ENCODE measurements at places on chromosomes 6 and 20. TPM values are rescaled to one million over a fixed set of nuclear protein-coding genes. Genes with fewer than 3 reads are reported as not detected.

DNA sequence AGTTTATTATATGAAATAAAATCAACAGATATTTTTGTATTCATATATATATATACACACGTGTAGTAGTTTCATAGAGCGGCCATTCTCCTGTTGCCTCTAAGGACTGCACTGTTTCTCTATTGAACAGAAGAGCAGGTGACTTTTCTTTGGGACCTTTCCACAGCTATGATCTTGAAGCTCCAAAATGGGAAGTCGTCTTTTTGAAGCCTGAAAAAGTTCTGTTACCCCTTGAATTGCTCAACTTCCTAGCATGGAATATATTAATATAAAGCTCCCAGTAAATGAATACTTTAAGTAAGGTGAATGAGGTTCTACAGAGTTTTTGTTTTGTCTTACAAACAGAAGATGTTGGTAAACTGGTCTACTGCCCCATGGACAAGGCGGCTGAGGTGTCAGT lies 42.2 kb upstream of the ADTRP start:
- DNase-seq, result no peak

- DNase-seq, result no peak
Observed at GRCh38 chr6:35238843-35239289, 20.7 kb upstream of the ZNF76 start.

GRCh38 chr6:18515767-18516166 lies 128.6 kb downstream of the RNF144B start:
- no peak for DNase-seq

Gene TMEM151B
- total RNA-seq, result not detected

Gene LAMA2
- not detected for total RNA-seq

DNA sequence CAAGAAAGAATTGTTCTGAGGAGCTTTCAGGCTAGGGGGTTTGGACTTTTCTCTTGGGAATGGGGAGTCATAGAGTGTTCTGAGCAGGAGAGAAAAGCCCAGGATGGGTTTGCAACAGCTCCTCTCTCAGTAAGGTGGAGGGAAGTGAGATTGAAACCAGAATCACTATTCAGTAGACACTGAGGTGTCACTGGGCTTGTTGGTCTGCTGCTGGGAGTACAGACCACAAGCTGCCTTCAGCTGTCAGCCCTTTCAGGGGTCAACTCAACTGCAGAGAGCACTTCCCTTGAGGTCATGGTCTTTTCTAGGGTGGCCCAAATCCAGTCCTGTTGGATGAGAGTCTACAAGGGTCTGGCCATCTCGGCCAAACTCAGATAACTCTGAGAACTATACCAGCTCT lies 12.9 kb upstream of the FOXA2 start:
- no peak for DNase-seq

- DNase-seq, result no peak
Observed at GRCh38 chr20:32448306-32449056, 90.3 kb downstream of the ASXL1 start.

DNA sequence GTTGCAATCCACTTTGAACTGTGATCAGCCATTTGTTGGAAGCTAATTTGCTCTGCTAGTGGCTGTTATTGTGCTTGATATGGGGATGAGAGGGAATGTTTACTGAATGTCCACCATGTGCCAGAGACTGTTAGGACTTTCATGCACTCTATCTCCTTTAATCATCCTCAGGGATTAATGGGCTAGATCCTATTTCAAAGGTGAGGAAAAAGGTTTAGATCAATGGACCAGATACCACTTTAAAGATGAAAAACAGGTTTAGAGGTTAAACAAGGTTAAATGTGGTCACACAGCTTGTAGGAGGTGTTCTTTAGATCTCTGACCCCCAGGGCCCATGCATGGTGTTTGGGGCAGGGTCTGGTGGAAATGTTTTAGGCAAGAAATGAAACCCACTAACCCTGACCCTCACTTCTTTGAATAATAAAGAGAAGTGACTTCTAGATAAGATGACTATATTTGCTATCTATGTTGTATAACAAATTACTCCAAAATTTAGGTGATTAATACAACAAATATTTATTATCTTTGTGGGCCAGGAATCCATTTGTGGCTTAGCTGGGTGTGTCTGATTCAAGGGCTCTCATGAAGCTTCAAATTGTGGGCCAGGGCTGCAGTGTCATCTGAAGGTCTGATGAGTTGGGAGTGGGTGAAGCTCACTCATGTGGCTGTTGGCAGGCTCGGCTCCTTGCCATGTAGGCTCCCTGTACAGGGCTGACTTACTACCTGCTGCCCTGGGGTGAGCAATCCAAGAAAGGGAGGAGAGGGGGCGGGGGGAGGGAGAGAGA lies 127.8 kb upstream of the FOXA2 start:
- DNase-seq, result no peak

- no peak for DNase-seq
Observed at GRCh38 chr6:88763160-88763559, 200.3 kb downstream of the RNGTT start.

Gene TENT5A
- total RNA-seq, result 7.4 TPM

Gene OR2H1
- total RNA-seq, result not detected

DNA sequence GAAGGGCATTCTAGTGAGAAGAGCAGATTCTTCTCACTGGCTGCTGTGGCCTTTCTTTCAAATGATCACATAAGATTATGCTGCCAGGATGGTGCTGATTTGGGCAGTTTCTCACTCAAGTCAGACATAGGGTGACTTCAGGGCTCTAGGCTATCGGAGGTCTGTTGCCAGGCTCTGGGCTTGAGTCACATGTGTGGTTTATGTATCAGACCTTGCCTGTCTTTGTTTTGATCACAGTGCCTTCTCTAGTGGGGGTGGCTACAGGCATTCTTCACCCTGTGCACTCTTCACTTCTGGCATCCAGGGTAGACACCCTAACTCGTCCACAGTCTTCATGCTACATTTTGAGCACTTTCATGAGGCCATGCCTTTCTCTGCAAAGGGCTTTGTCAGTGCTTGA lies 823.7 kb upstream of the MAN1A1 start:
- no peak for DNase-seq

DNA sequence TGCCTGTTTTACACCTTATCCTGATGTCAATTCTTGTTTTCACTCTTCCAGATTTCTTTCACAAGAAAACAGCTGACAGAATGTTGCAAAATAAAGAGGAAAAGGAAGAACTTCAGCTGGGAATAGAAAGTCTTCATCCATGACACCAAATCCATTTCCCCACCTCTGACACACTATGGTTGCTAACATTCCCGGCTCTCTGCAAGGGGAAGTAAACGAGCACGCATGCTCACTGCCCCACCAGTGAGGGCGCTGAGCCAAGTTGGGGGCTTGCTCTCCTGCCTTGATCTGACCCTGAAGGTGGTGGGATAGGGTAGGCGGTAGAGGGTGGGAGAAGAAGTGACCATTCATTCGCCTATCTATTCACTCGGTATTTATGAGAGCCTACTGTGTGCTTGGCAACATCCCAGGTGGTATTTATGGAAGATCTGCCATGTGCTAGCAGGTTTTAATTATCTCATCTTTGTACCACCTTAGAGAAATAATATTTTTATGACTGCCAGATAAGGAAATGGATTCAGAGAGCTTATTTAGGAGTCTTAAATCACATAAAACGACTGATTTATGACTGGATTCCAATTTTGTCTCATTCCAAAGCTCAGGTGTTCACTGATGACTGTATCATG lies 206.2 kb downstream of the FOXC1 start:
- no peak for DNase-seq

GRCh38 chr6:81766482-81767069 lies 14.1 kb upstream of the TENT5A start:
- no peak for DNase-seq

GRCh38 chr6:99091985-99092384 lies 144.2 kb upstream of the FBXL4 start:
- DNase-seq, result no peak

DNA sequence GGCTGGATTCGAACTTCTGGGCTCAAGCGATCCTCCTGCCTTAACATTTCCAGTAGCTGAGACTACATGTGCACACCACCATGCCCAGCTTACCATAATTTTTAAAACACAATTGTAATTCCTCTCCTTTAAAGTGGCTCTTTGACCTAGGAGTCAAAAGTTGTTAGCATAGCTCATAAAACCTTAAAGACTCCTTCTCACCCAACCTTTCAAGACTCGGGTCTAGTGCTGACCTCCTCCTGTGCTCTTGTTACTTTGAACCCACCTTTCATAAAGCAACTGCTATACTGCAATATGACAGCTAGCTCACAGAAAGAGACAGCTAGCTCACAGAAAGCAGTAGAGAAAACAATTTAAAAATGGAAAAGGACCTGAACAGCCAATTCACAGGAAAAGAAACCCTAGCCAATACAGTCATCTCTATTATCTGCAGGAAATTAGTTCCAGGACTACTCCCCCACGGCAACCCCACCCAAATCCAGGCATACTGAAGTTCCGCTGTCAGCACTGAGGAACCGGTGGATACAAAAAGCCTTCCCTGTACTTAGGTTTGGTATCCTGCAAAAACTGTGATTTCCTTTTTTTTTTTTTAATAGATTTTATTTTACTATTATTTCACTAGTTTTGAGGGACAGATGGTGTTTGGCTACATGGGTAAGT lies 20.3 kb downstream of the SSR1 start:
- no peak for DNase-seq

Gene ADGRF5
- not detected for total RNA-seq

DNA sequence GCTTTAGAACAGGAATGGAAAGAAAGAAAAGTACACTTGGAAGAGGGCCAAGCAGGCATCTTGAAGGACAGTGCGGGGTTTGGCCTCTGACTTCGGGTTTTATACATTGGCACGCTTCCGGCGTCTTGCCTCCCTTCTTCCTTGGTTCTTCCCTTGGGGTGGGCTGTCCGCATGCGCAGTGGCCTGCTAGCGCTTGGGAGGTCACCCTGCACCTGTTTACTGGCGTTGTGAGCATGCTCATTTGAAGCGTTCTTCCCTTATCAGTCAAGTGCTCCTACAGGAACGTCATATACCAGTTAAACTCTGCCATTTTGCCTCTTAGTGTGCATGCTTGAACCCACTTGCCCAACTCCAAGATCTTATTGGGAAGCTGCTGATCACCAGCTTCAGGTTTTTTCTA lies 230.0 kb downstream of the TTLL2 start:
- no peak for DNase-seq

DNA sequence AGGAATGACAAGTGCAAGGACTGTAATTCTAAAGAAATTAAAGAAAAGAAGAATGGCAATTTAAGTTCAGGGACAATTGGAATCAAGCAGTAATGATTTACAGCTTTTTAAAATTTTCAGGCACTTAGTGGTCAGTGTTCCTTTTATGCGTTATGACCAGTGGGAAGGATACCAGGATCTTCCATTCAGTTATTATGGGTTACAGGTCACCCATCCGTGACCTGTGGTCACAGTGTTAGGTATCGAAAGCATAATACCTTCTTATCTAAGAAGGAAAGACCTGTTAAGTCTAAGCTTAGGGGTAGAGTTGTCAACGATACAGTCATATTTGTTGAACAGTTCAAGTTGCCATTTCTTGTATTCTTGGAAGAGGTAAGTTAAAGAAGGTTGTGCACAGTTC lies 253.8 kb downstream of the LAMA2 start:
- DNase-seq, result no peak

Gene C2
- 4.3 TPM for total RNA-seq

GRCh38 chr6:136249336-136249735 lies 775 bp downstream of the MTFR2 start:
- no peak for DNase-seq

- DNase-seq, result no peak
Observed at GRCh38 chr6:105898286-105898685, 187.8 kb upstream of the PRDM1 start.

DNA sequence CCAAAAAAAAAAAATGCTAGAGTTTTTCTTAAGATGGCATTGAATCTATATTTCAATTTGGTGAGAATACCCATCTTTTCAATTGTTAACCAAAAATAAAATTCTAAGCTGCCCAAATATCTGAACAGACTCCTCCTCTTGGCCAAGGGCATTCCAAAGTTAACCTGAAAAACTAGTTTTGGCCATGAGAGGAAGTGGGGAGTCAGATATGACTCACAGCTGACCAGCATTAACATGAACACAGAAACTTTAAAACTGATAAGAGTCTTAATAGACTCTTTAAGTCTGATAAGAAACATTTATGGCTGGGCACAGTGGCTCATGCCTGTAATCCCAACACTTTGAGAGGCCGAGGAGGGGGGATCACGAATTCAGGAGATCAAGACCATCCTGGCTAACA lies 171.3 kb downstream of the FAXC start:
- DNase-seq, result no peak

DNA sequence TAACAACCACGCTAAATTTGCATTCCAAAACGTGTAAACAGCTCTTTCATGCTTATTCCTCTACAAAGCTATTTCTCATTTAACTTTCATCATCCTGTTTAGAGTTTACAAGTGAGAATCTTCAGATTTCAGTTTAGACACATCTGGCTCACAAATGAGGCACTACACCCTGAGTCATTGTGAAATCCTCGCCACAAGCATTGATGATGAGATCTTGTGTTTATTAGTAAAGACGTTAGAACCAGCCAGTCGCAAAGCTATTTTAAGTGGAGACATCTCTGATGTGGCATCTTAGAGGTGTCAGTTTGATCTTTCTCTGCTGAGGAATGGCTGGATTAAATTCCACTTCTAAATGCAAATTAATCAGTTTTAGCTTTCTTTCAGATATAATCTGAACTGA lies 8.3 kb upstream of the ISM1 start:
- no peak for DNase-seq

DNA sequence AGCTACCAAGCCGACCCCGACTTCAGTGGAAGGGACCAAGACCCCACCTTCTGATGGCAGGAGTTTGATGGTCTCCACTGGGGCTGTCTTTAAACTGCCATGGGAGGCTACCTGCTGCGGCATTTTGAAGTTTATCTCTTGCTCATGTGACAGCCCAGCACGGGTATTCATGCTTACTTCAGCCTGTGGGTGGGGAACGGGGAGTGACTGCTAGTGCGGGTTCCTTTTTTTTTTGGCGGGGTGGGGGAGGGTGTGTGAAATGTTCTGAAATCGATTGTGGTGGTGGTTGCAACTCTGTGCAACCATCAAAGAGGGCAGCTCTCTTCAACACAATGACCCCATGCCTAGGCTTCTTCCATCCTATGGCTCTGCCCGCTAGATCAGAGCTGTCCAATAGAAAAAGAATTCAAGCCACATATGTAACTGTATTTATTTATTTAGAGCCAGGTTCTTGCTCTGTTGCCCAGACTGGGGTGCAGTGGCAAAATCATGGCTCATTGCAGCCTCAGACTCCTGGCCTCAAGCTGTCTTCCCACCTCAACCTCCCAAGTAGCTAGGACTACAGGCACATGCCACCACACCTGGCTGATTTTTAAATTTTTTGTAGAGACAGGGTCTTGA lies 53.7 kb downstream of the PPP1R16B start:
- DNase-seq, result no peak
